ENCODE measurements at places on chromosomes 5 and 9.

- no peak for DNase-seq
Measured at GRCh38 chr5:136682986-136683385, 317.6 kb upstream of the TRPC7 start.

DNA sequence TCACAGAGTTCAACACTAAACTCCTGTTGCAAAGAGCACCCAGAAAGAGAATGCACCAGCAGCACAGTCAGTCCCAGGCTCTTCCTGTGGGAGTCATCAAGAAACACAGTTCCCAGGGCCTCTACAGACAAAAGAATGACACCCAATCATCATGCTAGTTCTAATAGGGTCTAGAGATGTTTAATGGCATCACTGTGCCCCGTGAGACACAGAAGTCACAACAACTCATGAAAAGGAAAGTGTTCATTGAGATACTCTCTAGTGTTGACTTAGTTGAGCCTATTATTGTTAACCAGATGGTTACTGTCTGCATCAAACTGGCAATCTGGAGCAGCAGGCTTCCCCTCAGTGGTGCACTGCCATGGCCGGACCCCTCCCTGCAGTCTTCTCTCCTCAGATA is 1.6 kb downstream of the KLHL3 start:
- no peak for DNase-seq

GRCh38 chr5:32027717-32028458 is 146.2 kb downstream of the GOLPH3 start:
- DNase-seq: peak; percentile 37

GRCh38 chr5:123142206-123142915 is 53.3 kb downstream of the PRDM6 start:
- no peak for DNase-seq

DNA sequence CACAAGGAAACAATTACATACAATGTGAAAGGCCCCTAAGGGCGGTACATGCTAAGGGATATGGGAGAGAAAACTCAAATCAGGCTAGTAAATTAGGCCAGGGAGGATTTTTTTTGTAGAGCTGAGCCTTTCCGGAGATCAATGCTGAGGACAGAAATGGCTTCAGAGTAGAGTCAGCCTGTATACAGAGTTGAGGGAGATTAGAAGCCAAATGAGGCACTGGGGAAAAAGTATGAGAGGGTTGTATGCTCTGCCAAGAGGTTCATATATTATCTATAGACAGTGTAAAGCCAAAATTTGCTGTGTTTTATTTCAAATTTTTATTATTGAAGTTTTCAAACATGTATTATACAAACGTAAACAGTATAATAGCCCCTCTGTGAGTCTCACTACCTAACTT is 103.1 kb downstream of the BNC2 start:
- DNase-seq: no peak

DNA sequence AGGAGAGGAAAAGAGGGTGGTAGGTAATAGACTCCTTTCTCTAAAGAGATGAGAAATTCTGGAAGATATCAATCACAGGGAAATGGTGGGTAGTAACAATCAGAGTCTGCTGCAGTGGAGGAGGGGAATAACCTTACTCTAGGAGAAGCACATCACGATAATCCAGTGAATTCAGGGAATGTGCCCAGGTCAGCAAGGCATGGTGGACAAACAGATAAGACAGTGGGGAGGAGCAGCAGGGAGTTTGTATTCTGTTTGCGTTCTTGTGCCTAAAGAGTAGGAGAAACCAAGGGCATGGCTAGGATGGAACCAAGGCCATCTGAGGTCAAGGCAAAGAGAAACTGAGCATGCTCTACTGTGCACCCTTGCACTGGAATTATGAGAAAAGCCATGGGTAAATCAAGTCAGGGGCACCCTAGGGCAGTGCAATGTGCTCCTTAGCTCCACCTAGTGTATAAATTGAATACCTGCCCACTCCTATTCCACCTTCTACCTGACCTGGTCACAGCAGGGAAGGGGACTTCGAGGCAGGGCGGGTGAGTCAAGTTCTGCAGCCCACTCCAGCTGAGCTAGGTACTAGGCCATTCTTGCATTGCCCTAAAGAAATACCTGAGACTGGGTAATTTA is 31.6 kb downstream of the RETREG1 start:
- no peak for DNase-seq

DNA sequence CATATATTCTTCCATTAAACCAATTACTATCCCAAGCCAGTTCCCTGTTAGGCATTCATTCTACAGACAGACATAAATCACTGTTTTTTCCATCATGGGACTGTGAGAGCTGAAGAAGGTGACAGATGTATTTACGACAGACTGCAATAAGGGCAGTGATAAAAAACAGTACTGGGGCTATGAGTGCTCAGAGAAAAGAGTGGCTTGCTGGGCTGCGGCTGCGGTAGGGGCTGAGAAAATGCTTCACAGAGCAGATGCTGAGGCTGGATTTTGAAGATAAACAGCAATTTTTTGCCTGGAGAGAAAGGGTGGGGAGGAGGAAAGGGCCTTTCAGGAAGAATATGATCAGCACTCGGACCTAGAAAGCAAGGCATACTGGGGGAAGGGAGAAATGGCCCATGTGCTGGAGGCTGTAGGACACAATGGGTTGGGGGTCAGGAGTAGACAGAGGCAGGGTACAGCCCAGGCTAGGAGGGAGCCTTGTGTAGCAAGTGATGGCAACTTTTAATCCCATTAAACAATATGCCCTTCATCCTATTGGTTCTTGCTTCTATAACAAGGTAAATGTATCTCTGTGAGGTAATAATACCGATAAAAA is 279.3 kb downstream of the ASTN2 start:
- DNase-seq: no peak

DNA sequence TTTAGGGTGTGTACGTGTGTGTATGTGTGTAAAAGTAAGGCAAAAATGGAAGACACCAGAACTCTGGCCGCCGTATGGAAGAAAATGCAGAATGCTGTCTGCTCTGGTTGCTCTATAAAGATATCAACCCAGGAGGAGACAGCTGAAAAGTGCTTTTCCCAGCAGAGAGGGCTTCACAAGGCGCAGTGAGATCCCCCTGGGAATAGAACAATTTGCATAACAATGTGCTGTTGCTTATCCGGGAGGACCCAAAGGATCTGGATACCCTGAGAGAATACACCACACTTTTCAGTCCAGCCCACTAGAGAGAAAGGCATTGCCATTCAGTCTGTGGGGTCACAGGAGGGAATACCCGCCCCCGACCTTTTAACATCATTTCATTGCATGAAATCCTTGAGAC is 230.6 kb downstream of the EBF1 start:
- no peak for DNase-seq

- no peak for DNase-seq
Measured at GRCh38 chr5:128870373-128870772, 94.9 kb upstream of the SLC27A6 start.

DNA sequence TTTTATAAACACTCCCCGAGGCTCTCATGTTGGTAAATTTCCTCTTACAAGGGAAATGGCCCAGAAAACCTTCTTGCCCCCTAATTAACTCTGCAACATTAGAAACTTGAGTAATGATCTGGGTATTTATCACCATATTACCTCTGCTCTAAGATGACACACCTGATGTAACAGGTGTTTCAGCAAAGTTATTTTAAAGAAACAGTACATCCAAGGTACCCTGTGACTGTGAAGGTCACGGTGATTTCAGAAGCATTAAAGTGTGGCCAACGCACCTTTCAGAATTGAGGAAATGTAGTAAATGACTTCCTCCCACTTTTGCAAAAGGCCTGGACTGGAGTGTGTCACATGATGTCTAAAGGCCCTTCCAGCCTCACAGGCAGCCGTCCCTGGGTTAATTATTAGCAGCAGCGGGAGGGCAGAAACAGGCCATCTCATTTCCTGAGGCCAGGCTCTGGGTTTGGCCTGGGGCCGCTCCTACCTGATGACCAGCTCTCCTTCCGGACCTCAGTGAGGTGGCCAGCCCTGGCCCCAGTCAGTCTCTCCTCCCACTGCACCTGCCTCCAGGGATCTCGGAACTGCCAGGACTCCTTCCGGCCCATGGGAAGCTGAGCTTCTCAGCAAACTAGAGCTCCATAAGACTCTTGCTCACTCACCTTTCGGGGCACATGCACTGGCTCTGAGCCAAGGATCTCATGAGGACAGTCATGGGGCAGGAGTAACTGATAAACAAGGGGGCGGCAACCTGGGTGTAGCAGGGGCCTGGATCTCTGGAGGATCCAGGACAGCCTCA is 20.7 kb downstream of the PTPN3 start:
- peak; percentile 73 for DNase-seq

- no peak for DNase-seq
Measured at GRCh38 chr5:103561685-103562452, 720 bp downstream of the NUDT12 start.

- DNase-seq: no peak
Measured at GRCh38 chr5:131932235-131932634, 13.2 kb downstream of the MEIKIN start.

GRCh38 chr5:138755084-138755748 is 2.0 kb downstream of the CTNNA1 start:
- no peak for DNase-seq

- no peak for DNase-seq
Measured at GRCh38 chr9:3261484-3261883, 264.3 kb downstream of the RFX3 start.

GRCh38 chr9:35728041-35728971 is 3.7 kb downstream of the TLN1 start:
- peak; percentile 64 for DNase-seq

DNA sequence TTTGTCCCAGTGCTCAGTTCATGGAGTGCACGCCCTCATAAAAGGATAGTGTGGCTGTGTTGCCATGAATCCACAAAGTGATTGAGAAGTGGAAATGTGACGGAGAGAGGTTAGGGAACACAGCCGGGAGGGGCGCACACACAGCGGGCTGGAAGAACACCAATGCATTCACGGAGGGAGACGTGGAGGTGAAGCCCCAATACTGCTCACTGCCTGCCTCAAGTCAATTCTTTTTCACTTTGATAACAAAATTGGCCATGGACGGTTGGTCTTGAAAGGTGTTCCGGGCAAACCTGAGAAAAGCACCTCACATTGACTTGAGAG is 424.1 kb downstream of the MED10 start:
- no peak for DNase-seq

DNA sequence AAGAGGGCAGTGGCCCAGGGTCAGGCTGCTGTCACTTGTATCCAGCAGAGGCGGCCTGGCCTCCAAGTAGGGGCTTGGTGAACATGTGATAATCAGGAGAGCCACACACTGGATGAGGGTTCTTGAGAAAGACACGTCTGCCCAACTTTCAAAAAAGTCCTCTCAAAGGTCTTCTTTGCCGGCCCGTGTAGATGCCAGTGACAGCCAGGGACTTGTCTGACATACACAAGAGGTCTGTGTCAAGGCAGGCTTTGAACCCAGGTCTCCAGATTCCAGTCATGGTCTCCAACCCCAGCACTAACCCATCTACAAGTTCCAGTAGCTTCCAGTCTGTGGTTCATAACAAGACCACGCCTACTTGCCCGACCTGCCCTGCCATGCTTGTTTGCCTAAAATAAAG is 7.9 kb upstream of the AMBP start:
- DNase-seq: no peak

- DNase-seq: no peak
Measured at GRCh38 chr5:90383903-90384302, 25.7 kb downstream of the CETN3 start.

DNA sequence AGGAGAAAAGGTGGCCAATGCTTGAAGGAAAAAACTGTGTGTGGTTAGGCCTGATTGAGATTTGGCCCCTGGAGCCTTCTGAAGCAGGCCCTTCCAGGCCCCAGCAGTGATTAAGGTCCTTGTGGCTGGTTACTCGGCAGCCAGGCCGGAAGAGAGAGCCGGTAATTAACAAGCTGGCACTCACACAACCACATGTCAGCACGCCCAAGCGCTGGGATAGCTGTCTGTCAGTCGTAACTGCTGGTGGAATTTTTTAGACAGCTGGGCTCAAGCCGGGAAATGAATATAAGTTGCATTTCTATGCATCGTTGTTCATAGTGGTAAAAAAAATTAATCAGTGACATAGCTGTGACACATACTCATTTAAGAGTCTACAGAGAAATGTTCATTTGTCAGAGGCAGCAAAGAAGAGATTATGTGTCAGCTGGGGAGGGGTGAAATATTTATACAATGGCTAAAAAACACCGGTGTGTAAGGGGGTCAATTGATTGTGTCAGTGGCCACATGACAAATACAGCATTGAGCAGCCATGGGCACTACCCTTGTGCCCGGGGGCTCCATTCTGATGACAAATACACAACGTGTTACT is 13.7 kb upstream of the ARAP3 start:
- DNase-seq: no peak

DNA sequence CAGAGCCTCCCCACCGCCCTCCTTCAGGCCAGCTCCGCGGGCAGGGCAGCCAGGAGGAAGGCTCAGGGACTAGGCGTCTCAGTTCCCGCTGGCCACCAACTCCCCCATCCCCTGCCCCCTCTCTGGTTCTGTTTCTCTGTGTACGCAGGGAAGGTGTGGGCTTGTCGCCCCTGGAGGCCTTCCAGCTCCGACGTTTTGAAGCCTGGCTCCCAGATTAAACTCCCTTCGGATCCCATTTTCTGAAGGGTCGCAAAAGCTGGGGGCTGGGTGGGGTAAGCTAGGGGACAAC is 346 bp downstream of the ATOX1 start:
- no peak for DNase-seq

DNA sequence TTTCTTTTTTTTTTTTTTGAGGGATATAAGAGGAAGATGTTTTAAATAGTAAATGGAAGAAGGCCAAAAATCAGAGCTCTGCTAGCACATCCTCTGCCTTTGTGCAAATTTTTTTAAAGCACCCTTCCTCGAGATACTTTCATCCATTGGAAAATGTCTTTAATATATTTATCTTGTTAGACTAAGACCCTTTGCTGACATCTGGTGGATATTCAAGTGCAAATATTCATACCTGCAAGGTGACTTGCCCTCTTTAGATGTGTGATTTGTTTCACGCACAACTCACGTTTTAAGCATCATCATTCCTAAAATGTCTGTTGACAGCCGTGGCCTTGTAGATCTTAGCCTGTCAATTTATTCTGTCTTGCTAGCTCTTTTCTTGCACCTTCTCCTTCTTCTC is 258.5 kb downstream of the AGTPBP1 start:
- no peak for DNase-seq

GRCh38 chr5:110790673-110791072 is 51.9 kb downstream of the SLC25A46 start:
- no peak for DNase-seq

GRCh38 chr5:179271428-179271734 is 73.9 kb downstream of the ADAMTS2 start:
- DNase-seq: no peak

DNA sequence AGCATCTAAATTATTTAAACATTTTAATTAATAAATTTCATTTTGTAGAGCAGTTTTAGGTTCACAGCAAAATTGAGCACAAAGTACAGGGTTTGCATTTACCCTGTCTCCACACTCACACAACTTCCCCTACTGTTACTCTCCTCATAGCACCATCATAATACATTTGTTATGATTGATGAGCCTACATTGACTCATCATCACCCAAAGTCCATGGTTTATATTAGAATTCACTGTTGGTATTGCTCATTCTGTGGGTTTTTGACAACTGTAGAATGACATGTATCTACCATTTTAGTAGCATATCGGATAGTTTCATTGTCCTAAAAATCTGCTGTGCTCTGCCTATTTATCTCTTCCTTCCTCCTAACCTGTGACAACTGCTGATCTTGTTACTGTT is 411.1 kb upstream of the MPDZ start:
- DNase-seq: no peak

Data from right kidney (tissue), 9 donors.